BE2C (cell line): ENCODE measurements at places on chromosomes 16 and 17.
A peak's percentile ranks its signal among the peaks of the same experiment; 100 is the strongest.

GRCh38 chr16:56728980-56729734, 772 bp upstream of the NUP93 start:
- DNase-seq = no peak

DNA sequence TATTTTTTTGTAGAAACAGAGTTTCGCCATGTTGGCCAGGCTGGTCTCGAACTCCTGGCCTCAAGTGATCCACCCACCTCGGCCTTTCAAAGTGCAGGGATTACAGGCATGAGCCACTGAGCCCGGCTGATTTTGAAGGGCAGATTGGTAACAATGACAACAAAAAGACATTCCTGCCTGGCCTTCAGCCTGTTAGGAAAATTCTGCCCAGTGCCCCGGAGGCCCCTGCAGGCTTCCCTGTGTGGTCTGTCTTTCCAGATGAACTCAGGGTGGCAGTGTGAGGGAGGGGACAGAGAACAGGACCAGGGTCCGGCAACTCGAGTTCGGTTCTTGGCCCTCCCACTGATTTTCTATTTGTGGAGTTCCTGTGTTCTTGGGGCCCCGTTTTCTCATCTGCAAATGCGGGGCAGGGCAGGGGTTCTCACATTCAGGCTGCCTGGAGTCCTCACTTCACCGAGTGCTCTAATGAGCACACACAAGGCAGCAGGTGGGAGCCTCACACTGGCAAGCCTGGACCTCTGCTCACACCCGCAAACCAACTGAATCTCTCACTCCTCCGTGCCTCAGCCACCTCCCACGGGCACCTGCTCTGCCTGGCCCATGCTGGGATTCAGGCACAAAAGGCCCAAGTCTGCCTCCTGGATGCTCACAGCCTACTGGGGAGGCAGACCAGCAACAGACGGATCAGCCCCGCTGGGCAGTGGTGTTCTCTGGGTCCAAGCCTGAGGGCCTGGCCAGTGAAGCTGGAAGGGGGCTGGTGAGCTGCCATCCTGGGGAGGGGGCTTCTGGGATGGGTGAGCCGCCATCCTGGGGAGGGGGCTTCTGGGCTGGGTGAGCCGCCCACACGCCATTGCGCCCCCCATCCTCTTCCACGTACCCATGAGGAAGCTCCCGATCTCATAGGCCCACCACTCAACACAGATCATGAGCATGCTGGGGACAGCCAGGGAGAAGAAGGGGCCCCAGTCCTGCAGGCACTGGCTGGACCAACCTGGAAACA, 10.3 kb downstream of the SLC47A2 start:
- no peak for DNase-seq

DNA sequence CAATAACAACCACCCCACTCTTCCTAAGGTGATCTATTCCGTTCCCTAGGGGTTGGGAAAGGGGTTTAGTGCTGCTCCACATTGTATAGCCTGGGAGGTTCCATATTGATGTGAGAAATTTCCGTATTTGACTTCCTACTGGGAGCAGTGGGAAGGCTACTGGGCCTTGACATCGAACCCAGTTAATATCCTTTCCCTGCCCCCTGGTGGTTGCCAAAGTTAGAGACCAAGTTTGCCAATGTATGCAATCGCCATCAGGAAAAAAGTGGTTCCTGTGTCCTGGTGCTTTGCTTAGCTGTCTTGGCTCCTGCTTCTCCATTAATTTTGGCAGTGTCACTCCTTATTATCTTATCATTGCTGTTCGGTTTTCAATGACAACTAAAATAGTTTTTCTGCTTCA, 914.9 kb downstream of the KCNJ2 start:
- peak; percentile 80 for DNase-seq

DNA sequence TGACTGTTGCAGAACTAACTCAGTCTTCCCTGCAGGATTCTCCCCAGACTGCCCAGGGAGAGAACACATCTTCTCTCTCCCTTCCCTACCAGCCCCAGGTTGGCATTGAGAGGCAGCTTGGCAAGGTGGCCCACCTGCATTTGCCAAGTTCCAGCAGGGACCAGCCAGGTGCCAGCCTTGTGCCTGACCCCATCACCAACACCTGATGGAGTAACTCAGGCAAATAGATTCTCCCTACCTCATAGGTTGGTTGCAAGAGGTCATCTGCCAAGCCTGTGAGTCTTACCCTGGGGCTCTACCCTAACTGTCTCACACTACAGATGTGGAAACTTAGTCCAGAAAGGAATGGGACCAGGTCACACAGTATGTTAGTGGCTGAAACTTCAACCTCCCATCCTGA, 20.4 kb downstream of the BEAN1 start:
- DNase-seq = no peak

GRCh38 chr17:622356-622755, 92.3 kb downstream of the VPS53 start:
- DNase-seq = no peak

DNA sequence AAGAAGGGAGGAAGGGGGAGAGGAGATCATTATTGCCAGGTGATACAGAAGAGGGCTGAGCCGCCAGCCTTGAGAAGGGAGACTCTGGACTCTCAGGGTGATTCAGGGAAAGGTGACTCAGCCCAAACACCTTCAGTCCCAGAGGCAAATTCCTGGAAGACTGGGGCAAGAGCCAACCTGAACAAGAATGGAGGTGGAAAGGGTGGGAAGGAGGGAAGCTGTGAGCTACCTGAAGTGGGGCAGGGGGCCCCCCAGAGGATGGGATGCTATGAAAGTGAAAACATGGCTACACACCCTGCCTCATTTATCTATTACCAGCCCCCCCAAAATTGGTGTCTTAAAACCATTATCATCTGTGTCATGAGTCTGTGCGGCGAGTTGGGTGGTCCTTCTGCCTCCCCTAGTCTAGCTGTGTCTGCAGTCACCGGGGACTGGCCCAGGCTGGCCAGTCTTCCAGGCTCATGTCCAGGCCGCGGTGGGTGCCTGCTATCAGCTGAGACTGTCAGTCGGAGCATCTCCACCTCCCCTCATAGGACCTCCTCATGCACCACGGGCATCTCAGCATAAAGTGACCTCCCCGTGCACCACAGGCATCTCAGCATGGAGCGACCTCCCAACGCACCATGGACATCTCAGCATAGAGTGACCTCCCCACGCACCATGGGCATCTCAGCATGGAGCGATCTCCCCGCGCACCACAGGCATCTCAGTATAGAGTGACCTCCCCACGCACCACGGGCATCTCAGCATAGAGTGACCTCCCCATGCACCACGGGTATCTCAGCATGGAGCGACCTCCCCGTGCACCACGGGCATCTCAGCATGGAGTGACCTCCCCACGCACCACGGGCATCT, 3.2 kb upstream of the SLC47A2 start:
- DNase-seq = no peak

DNA sequence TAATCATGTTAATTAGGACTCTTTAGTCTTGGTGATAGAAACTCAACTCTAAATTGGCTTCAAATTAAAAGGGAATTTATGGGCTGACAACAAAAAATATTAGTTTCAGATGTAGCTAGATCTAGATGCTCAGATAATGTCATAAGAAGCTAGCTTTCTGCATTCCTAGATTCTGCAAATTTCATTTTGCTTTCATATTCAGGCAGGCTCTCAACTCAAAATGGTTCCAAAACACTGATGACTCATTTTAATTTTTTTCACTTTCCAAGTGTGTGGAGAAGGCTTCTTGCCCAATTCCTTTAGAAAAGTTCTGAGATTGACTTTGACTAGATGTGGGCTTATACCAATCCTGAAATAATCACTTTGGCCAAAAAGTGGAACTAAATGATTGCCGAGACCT, 236.7 kb upstream of the GOT2 start:
- DNase-seq = no peak
